ENCODE measurements at places on chromosomes 12 and 14.

GRCh38 chr12:57548013-57548315, 972 bp upstream of the DCTN2 start:
- no peak for DNase-seq

- DNase-seq: no peak
Observed at GRCh38 chr12:25715102-25715501, 162.0 kb upstream of the LMNTD1 start.

GRCh38 chr12:113306382-113306781, 28.5 kb downstream of the SLC8B1 start:
- no peak for DNase-seq

DNA sequence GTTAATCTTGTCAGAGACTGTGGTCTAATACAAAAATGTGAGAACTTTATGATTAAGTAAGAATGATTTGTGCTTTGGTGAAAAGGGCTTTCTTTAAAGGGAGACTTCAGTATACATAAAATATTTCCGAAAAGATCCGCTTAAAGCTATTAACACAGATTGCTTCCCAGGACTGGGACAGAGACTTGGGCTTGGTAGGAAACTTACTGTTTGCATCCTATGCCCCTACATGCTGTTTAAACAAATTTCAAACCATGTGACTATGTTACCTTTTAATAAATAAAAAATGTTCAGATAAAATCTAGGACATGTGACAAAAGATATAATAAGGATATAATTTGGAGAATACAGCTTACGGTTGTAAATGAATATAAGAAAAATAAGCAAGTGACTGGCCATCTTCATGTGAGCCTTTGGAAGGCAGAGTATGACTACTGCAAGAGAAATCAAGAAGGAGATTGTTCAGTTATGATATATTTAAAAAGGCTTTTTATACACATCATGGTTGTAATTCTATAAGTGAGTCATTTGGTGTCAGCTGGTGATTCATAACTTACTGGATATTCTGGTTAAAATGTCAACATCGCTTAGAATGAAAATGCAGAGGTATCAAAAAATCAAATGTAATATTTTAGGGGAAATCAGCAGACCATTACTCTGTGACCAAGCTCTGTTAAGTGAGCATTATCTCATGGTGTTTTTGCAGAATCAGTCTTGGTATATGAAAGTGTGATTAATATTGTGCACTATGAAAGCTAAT, 234.7 kb upstream of the E2F7 start:
- no peak for DNase-seq

DNA sequence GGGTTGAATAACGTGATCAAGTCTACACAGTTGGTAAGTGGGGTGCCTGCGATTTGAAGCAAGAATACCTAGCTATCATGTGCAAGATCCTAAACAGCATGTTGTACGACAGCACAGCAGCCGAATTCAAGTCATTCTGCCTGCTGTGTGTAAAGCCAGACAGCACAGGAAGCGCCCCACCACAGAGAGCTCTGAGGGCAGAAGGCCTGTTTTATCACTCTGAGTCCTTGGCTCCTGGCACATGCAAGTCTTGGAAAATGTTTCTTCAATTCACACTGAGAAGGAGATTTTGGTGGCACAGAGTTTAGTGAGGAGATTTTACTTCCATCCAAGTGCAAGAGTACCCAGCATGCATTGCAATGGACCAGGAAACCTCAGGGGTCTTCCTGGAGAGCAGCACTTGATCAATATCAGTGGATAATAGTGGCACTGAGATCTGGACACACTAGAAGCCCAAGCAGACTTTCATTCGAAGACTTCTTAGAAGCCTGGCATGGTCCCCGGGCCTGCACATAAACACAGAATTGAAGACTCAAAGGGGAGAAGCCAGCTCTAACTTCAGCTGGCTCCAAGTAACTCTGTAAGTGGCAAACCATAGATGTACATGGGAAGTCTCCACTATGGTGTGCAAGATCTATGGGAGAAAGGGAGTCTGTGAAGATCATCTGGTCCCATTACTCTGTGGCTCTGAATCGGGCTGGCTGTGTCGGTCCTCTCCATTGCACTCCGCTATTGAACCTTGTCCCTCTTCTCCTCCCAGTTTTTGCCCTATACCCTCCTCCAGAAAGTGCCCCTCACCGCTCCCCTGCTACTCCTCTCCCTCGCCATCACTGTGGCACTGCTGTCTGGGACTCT, 1.5 kb upstream of the KRT1 start:
- no peak for DNase-seq

GRCh38 chr12:122030424-122031035, 8.8 kb downstream of the BCL7A start:
- DNase-seq: no peak

DNA sequence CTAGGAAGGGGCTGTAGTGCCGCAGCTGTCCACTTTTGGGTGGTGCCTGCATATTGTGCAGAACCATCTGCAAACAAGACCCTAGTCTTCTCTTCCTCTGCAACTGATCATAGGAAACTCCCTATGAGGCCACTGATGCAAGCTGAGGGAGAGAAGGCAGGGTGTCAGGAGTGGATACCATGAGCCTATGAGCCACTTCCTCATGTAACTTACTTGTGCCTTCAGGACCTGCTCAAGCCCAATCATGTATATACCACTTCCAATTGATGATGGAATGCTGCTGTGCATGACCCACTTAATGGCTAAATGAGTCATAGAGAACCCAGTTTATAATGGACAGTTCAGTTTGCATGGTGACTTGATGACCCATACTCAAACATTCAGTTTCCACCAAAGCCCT, 107.9 kb downstream of the ALG10B start:
- DNase-seq: no peak

- no peak for DNase-seq
Observed at GRCh38 chr12:11801643-11802042, 152.2 kb downstream of the ETV6 start.

- DNase-seq: peak; percentile 12
Observed at GRCh38 chr12:51683763-51684357, 92.8 kb downstream of the SCN8A start.

DNA sequence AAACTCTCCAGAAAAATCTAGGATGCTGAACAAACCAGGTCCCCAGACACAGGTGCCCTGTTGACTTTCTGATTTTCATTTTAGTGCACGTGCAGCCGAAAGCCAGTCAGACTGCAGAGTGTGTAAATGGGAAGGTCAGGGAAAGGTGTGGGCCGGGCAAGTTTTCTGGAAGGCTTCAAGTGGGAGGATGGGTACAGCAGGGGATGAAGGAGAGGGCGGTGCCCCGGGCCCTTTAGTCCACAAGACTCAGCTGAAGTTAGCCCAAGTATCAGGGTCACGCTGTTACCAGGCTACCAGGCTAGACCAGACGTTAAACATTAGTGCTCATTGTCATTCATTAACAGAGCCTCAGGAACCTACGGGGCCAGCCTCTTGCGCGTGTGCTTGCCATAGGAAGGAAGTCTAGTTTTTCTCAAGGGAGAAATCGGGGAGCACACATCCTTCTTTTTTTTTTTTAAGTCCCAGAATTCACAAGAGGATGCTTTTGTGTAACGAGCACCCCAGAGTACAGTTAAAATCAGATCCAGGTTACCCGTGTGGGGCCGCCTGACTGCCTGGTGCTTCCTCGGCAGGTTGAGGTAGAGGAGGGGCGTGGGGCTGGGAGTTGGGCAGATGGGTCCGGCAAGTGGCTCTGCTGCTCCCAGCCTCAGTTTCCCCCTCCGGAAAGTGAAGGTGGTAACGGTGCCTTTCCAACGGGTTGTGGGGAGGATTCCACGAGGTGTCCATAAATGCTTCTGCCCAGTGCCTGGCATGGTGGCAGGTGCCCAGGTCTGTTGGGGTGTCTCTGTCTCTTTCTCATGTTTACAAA, 19.1 kb downstream of the BCL7A start:
- DNase-seq: no peak

DNA sequence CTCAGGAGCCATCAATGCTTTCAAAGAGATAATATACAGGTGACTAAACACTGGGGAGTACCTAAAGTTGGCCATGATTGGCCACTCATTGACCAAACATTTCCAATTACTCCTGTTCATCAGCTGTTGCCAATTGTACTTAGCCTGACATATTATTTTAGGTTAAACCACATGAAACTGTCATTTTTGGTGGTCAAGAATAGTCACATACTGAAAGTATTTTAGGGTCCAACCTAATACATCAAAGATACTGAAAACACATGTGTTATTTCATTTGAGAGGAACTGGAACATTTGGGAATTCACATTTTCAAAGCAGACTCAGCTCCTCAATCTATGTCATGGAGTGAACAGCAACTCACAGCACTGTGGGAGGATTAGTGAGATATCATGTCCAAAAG, 63.9 kb upstream of the KCNA5 start:
- DNase-seq: no peak

GRCh38 chr12:10366875-10367274, 23.0 kb downstream of the KLRK1 start:
- peak; percentile 11 for DNase-seq

DNA sequence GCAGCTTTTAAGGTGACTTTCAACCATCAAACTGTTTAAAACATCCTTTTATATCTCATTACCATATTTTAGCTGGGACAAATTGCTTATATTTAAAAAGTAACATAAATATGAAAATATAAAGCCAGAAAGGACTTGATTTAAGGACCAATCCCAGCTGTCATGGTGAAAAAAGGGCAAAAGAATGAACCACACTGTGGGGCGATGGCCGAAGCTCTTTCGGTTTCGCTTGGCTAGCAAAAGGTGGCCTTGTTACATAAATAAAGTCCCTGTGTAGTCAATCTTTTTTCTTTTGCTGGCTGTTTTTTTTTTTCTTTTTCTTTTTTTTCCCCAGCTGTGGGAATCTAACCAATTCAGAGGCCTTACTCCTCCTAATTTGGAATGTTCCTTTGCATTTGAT, 50.9 kb downstream of the FBXO33 start:
- DNase-seq: no peak

DNA sequence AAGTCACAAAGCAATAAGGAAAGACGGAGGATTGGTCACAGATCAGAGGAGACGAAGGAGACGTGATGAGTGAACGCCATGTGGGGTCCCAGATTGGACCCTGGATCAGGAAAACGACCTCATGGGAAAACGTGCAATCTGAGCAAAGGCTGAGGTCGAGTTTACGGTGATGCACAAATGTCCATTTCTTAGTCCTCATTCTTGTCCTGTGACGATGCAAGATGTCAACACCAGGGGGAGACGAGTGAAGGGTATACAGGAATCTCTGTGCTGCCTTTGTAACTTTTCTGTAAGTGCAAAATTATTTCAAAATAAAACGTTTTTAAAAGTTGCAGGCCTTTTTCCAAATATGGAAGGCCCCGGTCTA, 329.8 kb downstream of the MED13L start:
- DNase-seq: no peak

DNA sequence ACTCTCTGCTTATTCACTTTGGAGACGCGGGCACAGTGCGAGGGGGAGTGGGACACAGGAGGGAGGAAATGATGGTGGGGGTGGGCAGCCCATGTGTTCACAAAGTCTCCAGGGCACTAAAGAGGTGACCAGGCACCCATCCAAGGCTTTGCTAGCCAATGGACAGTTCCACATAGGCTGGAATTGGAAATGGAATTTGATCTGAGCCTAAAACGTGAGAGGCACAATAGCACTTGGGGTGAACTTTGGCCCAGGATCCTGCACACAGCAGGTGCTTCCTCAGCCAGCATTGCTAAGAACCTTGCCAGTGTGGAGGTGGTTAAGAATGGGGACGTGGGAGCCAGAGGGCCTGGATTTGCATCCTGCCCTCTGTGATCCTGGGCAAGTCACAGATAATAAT, 193.8 kb downstream of the CHST11 start:
- no peak for DNase-seq

DNA sequence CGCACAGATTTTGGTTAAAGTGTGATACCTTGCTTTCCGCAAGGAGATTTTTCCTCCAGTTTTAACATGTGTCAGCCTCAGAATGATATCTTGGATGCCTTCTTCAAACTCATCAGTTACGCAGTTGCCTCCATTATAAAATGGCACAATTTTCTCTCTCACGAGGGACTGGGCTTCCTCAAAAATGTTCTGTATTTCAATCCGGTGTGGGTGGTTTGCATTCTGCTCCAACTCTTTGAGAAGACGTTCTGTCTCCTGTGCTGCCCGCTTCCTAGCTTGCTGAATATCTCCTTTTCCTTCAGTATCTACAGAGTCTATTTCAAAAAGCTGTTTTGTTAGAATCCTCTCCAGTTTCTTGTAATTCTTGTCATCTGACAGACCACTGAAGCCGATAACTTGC, 1.8 kb downstream of the BAG5 start:
- no peak for DNase-seq

- DNase-seq: no peak
Observed at GRCh38 chr14:68890173-68890931, 88.8 kb downstream of the ACTN1 start.

DNA sequence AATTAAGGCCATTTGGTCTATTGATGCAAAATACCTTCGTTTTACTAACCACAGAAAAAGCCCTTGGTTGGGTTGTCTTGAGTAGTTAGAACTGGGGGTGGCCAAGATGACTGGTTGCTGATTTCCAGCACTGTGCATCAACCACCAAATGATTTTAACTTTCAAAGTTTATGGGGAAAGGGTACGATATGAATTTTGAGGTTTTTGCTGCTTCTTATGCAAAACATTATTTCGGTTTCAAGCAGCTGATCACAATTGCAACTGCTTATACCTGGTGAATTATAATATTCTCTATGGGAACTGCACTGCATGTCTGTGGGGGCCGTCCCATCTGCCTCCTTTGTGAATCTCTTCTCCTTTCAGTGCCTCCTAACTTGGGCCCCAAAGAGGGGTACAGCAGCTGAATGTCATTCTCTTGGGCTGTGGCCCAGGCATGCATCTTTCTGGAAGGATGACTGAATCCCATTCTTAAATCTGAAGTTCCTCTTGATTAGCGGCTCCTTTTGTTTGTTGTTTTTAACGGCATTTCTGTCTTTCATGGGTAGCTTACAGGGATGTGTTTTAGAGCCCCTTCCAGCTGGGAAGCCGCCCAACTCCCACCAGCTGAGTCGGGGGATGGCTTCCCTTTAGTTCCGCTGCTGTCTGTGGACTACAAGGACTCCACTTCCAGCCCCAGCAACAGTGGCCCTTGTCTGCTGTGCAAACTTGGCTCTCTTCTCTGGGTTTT, 479.8 kb downstream of the ZFP36L1 start:
- DNase-seq: no peak

DNA sequence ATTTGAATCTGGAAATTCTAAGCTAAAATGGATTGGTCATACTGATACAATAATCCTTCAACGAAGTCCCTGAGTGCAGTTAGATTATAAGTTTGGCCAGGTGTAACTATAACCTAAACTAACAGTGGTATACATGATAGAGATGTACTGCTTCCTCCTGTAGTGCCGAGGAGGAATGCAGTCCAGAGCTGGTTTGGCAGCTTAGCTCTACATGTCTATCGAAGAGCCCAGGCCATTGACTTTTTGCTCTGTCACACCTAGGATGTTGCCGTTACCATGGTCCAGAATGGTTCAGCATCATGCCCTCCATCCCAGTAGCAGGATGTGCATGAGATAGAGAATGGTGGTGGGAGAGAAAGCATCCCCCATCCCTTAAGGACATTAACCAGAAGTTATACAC, 318.1 kb downstream of the ZFP36L1 start:
- no peak for DNase-seq

DNA sequence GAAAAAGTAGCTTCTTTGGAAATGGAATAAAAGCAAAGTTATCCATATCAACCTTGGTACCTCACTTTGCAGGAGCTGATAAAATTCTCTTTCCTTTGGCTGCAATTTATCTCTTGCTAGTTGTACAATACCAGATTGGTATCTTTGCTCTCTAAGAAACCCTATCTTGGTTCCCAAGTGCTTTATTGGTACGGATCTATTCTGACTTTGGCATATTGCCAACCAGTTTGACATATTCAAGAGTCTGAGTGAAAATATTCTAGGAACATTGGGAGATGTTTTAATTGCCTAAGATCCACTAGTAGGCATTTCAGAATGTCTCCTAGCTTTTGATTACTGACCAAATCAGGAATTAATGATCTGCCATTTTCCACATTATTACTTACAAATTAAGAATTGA, 167.2 kb upstream of the ATP2B1 start:
- no peak for DNase-seq

Measured in RPMI8226 (cell line).